ENCODE measurements at places on chromosomes 7 and 10.

- DNase-seq, result no peak
These were observed 20.4 kb upstream of the NUP42 start for GRCh38 chr7:23161482-23161881.

- DNase-seq, result peak; percentile 28
These were observed 20.5 kb upstream of the PITRM1 start for GRCh38 chr10:3192856-3193635.

DNA sequence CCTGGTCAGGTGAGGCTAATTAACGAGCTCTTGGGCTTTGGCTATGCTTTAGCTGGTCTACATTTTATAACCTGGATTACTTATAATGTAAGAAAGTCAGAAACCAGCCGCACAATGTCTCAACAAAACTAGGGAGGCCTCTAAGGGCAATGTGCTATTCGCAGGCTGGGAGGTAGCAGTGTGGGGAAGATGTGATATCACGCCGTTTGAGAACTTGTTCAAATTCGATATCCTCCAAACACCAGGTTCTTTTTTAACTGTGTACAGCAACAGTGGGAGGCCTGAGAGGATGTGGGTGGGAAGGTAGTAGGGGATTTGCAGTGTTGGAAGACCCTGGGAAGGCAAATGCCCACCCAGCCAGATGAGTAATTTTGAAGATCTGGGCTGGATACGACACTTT lies 184.5 kb downstream of the JAZF1 start:
- DNase-seq, result no peak

- DNase-seq, result no peak
These were observed 216.8 kb downstream of the PTEN start for GRCh38 chr10:88080213-88080612.

GRCh38 chr7:2566348-2566889 lies 7.6 kb downstream of the IQCE start:
- no peak for DNase-seq

DNA sequence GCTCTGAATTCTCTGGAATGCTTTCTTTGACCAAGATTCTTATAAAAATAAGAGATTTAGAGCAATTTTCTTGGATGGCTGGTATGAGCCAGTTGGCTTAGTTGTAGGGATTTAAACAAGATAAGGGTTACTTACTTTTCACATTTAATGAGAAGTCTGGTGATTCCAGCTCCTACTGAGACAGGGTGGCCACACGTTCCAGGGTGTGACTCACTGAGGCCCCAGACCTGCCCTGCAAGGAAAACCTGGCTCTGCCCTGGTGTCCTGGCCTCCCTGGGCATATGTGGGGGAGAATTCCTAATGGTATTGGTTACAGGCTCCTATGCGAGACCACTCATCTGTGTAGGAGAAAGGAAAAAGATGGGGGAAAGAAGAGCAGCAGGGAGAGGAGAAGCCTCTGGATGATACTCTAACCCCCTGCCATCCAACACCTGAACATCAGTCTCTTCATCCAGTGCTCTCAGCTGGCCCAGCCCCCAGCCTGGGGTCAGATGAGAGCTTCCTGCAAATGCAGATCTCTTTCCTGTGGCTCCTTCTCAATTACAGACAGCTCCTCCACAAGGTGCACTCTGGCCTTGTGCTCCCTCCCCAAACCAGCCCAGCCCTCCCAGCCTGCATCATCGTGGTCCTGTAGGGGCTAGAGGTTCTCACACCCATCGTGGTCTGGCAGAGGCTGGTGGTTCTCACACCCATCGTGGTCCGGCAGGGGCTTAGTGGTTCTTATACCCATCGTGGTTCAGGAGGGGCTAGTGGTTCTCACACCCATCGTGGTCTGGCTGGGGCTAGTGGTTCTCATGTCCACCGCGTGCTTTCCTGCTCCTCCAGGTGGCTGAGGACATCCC lies 139.9 kb downstream of the EGFR start:
- no peak for DNase-seq

GRCh38 chr10:3708852-3709251 lies 76.2 kb downstream of the KLF6 start:
- DNase-seq, result no peak

GRCh38 chr7:32399311-32399710 lies 90.9 kb downstream of the LSM5 start:
- DNase-seq, result no peak

GRCh38 chr7:155464948-155465739 lies 7.2 kb downstream of the EN2 start:
- no peak for DNase-seq

- no peak for DNase-seq
These were observed 16.9 kb downstream of the CPA1 start for GRCh38 chr7:130397051-130397757.

- no peak for DNase-seq
These were observed 153.9 kb upstream of the PCBD1 start for GRCh38 chr10:71042216-71042615.

- DNase-seq, result no peak
These were observed 250.3 kb downstream of the CNTNAP2 start for GRCh38 chr7:146366938-146367337.

DNA sequence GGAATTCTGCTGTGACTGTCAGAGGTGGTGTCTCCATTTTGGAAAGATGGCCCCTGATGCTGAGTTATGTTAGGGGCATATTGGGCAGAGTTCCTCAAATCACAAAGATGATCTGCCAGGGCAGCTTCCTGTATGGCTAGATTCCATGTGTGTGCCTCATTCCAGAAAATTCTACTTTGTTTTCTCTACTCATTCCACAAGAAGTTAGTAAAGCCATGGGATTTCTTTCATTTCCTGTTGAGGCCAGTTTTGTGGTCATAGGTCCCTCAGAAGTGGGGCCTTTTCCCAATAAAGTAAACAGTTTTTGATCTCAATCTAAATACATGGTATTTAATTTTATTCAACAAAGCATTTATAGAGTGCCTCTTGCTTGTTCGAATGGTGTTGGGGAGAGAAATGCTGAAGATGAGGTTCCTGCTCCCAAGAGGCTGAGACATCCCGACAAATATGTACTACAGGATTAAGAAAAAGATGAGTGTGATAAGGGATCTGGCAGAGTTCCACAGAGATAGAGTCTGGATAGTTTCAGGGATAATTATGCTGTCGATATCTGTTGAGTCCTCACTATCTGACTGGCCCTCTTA lies 33.0 kb downstream of the MINDY4 start:
- DNase-seq, result no peak

- no peak for DNase-seq
These were observed 93.5 kb downstream of the SND1 start for GRCh38 chr7:127745445-127745844.

DNA sequence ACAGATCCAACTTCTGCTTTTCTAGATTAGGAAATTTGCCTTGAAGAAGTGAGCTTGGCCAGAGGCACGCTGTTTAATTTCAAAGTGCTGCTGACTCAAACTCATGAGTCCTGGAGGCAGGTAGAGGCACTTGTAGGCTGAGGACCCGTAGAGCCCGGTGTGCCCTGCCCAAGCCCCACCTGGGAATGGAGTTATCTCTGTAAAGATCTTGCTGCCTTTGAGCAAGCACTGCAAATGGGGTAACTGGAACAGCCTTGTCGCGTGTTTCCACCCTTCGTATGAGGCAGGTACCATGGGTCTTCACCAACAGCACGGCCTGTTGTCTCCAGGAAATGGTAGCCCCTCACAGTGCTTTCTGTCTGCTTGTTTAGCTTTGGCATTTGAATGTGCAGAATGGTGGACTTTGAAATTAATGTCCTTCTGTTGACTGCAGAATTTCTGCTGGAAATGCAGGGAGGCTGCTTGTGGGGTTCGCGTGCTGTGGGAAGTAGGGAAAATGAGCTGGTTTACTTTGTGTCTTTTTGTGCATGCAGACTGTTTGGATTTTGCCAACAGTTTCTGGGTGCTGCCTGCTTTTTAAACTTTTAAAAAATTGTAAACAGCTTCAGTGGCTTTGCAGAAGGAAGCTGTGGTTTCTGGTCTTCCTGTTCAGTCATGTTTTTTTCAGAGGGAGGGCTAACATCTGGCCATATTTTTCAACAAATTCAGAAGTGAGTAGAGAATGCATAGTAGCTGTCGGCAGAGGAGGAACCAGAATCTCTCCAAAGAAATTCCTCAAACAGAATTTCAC lies 27.2 kb downstream of the CCM2 start:
- DNase-seq, result no peak

GRCh38 chr10:47026301-47027107 lies 115.3 kb downstream of the PTPN20 start:
- DNase-seq, result no peak

GRCh38 chr10:118439824-118440223 lies 97.7 kb upstream of the FAM204A start:
- DNase-seq, result no peak

DNA sequence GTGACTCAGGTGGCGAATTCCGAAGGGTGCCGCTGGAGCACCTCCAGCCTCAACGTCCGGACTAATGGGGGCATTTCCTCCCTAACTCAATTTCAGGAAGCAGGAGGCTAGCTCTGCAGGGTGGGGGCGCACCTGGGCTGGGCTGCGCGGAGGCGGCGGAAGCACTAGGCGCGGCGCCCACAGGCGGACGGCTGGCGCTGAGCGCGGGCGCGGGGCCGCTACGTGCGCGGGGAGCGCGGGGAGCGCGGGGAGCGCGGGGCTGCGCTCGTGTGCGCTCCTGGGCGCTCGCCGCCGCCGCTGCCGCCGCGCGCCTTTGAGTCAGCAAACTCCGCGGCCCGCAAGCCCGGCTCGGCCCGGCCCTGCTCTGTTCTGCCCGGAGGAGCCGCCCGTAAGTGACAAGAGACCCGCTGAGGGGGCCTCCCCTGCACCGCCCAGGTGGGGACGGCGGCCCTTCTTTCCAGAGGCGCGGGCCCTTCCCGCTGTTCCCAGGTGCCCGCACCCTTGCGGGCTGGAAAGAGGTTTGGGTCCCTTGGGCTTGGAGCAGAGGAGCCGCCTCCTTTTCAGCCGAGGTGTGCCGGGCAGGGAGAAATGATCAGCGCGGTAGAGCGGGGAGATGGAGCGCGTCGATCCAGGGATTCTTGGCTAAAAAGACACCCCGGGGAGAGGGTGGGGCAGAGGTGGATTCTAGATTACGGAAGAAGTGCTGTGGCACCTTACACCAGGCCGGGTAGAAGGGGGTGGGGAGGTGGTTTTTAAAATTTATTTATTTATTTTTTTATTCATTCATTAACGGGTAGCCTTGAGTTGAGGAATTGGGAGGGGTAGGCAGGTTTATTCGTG lies at the start of gene SNX10:
SNX10 (plus strand) TSS at position 164 of the 840 bp plus-strand sequence. CDS start 54,581 bp downstream, outside the sequence.
- peak; percentile 41 for DNase-seq

- no peak for DNase-seq
These were observed 83.5 kb downstream of the RELN start for GRCh38 chr7:103905997-103906396.

DNA sequence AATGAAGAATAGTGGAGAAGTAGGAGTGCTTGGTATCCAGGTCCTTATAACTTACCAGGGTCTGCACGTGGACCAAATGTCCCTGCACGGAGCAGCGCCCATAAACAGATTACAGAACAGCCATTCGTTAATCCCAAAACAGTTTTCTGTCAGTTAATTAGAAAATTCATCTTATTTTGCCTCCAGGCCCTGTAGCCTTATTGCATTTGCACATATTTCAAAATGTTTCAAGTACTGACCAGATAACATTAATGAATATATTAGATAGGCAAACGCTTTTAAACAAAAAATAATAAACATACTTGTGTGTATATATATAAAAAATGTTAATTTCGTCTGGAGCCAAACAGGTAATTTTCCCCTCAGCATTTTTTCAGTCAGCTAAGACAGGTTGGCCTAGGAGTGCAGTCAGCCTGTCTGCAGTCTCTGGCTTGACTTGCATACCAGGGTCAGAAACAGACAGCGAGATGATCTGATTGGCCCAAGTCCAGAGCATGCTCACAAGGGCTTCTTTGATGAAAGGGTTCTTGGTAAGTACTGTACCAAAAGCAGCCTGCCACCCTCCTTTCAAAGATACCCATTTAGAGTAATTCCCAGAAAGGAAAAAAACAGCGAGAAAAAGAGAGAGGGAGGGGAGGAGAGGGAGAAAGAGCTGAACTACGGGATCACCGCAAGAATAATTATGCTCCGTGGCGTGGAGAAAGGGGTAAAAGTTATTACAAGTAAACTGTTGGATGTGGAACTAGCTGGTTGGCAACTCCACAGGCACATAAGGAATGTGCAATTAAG lies 194.4 kb upstream of the TCF7L2 start:
- no peak for DNase-seq

DNA sequence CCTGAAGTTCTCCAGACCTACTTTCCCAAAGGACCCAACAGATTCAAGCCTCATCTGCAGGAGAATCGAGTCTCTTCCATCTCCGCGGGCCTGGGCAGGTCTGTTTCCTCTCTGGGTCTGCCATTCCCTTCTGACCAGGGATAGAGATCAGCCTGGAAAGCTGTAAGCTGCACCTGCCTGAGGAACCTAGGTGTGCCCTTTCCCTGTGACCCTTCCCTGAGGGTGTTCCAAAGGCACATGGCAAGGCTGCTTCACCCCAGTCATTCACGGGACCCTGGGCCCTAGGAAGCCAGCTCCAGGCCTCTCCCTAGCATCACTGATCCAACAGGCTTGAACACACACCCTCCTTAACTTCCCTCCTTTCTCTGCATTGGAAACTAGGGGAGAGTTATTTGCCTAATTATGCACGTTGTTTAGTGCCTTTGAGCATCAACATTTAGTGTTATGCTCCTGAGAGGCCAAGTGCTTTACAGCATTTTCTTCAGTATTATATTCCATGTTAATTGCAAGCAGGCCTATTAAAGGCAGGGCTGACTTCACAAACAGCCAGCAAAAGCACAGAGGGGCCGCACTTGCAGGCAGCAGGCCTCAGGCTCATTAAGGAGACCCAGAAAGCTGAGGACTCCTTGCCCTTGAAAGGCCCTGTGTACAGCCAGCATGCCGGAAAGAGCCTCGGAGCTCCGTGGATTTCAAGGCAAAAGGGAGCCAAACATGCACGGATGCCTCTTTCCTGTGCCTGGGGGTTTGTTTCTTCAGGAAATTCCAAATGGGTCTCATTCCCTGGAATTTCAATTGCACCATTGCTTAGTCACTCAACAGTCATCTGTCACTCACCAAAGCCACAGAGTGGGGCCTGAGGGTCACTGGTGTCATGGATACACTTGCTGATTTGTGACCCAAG lies 91.0 kb upstream of the FAM20C start:
- no peak for DNase-seq

DNA sequence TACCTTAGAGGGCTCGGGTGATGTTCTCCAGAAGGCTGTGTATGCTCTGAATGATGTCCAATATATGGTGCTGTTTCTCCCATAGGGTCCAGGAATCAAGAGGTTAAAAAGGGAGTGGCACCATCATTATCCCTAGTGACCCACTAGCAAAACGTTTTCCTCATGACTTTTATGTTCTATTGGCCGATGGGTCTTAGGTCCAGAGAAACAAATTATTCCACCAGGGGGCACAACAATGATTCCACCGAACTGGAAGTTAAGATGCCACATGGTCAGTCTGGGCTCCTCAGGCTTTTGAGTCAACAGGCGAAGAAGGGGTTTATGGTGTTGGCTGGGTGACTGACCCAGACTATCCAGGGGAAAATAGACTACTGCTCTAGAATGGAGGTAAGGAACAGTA lies 256.1 kb downstream of the COBL start:
- no peak for DNase-seq
